ENCODE measurements at places on chromosomes 1 and 21.
A peak's percentile ranks its signal among the peaks of the same experiment; 100 is the strongest.

- no peak for DNase-seq
Observed at GRCh38 chr1:227219715-227220292, 98.5 kb downstream of the CDC42BPA start.

DNA sequence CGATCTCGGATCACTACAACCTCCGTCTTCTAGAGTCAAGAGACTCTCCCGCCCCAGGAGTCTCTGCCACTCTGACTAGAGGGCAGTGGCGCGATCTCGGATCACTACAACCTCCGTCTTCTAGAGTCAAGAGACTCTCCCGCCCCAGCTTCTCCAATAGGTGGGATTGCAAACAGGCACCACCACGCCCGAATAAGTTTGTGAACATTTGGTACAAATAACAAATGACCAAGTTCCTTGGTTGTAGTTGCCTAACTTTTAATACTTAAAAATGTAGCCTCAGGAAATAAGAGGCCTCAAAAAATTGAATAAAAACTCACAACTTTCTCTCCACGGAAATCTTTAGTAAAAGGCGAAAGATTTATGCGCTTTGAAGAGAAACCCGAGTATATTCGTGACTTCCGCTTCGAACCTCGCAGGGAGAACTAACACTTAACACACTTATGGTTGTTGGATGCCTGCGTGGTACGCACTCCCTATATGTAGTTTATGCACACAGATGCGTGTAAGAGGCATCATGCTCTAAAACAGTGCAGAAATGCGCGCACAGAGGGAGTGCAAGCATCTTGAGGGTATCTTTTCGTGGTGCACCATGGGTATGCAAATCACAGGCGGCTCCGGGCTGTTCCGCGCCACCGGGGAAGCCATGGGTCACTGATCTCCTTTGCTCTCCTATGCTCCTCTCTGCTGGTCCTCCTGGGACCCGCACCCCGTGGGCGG is 11.4 kb downstream of the BTBD19 start:
- peak; percentile 94 for DNase-seq

DNA sequence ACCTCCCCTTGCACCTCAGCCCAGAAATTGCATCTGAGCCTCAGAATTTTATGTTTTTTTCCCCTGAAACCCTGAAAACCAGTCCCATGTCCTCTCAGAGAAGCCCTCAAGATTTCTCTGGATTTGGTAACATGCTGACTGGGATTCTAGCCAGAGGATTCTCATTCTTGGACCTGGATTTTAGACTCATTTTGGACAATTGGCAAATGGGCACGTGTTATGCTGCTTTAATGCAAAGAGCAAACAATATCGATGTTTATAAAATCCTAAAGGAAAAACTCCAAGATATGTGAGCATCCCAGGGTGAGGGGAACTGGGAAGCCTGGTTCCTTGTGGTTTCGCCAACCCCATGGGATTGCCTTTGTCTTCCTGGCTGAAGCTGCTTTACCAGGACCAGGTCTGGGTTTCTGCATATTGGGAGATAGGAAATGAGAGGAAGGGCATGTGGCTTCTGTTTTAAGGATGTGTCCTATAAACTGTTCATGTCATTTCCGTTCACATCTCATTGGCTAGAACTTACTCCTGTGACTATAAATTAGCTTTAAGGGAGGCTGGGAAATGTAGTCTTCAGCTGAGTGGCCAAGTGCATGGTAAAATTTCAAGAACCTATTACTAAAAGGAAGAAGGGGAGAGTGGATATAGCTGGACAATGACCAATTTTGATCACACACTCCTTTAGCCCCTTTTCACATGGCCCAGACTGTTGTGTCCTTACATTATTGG is 27.2 kb upstream of the BCL10 start:
- no peak for DNase-seq

- DNase-seq = no peak
Observed at GRCh38 chr1:20356850-20357459, 66.3 kb downstream of the VWA5B1 start.

GRCh38 chr1:117271959-117272358 is 61.2 kb upstream of the VTCN1 start:
- DNase-seq = peak; percentile 50

Data from umbilical cord (tissue), 2 donors.